A549 treated with GW870086 at 1 μM for 4 hours (cell line): ENCODE measurements at places on chromosomes 5 and 9. TPM values are rescaled to one million over a fixed set of nuclear protein-coding genes. Genes with fewer than 3 reads are reported as not detected.

Gene ROPN1L
- total RNA-seq: 2.0 to 2.9 TPM (median 2.3 TPM) in 5 replicates

Gene ACTBL2
- 0.05 to 0.11 TPM (median 0.07 TPM) in 3 of 5 replicates, not detected in the others for total RNA-seq

Gene GADD45G
- total RNA-seq: 0.23 to 0.69 TPM (median 0.42 TPM) in 5 replicates

Gene CDHR2
- 0.06 to 0.33 TPM (median 0.14 TPM) in 4 of 5 replicates, not detected in the other for total RNA-seq

Gene CCNO
- 5.6 to 8.3 TPM (median 7.3 TPM) in 5 replicates for total RNA-seq

Gene GPX8
- 30.5 to 40.2 TPM (median 36.6 TPM) in 5 replicates for total RNA-seq

Gene OTULINL
- 11.4 to 15.9 TPM (median 13.0 TPM) in 5 replicates for total RNA-seq

Gene GARIN3
- not detected in 5 replicates for total RNA-seq

Gene SOX30
- total RNA-seq: 0.07 to 0.10 TPM in 2 of 5 replicates, not detected in the others

Gene SLC27A6
- 0.03 to 0.08 TPM (median 0.05 TPM) in 3 of 5 replicates, not detected in the others for total RNA-seq

Gene UHRF2
- total RNA-seq: 20.0 to 31.7 TPM (median 28.3 TPM) in 5 replicates

Gene CRHBP
- 0.13 to 0.24 TPM in 2 of 5 replicates, not detected in the others for total RNA-seq

Gene TSLP
- not detected in 5 replicates for total RNA-seq

Gene NMRK1
- 4.6 to 6.5 TPM (median 5.9 TPM) in 5 replicates for total RNA-seq

Gene SLCO4C1
- total RNA-seq: not detected in 5 replicates

Gene FOXD4L6
- 0.06 TPM in 1 of 5 replicates, not detected in the others for total RNA-seq

Gene TMEFF1
- total RNA-seq: 1.0 to 1.3 TPM (median 1.1 TPM) in 5 replicates

Gene ATOSB
- total RNA-seq: 8.1 to 13.4 TPM (median 10.5 TPM) in 5 replicates

Gene DUSP1
- 409 to 531 TPM (median 500 TPM) in 5 replicates for total RNA-seq

Gene ARL14EPL
- total RNA-seq: 0.14 to 0.60 TPM (median 0.26 TPM) in 5 replicates

Gene CBY3
- total RNA-seq: not detected in 5 replicates

Gene LECT2
- total RNA-seq: not detected in 5 replicates

Gene FNIP1
- 11.1 to 12.9 TPM (median 12.0 TPM) in 5 replicates for total RNA-seq

Gene TMEM232
- 0.19 to 0.28 TPM in 2 of 5 replicates, not detected in the others for total RNA-seq

Gene CNOT6
- 12.0 to 22.0 TPM (median 18.5 TPM) in 5 replicates for total RNA-seq

Gene CDC37L1
- 11.5 to 15.4 TPM (median 14.0 TPM) in 5 replicates for total RNA-seq

Gene MSX2
- 2.9 to 5.0 TPM (median 4.3 TPM) in 5 replicates for total RNA-seq

Gene DROSHA
- 35.3 to 46.2 TPM (median 40.5 TPM) in 5 replicates for total RNA-seq

Gene NFIB
- total RNA-seq: 6.7 to 11.5 TPM (median 9.8 TPM) in 5 replicates

Gene TSPAN17
- total RNA-seq: 54.6 to 69.3 TPM (median 65.3 TPM) in 5 replicates

Gene POLR1E
- 32.0 to 41.3 TPM (median 36.8 TPM) in 5 replicates for total RNA-seq

Gene SLC1A3
- 0.07 to 0.09 TPM in 2 of 5 replicates, not detected in the others for total RNA-seq

Gene C1QTNF3
- total RNA-seq: 0.26 TPM in 1 of 5 replicates, not detected in the others

Gene DMGDH
- 0.58 TPM in 1 of 5 replicates, not detected in the others for total RNA-seq

Gene OGN
- not detected in 5 replicates for total RNA-seq

Gene ZMAT2
- 80.6 to 110 TPM (median 84.5 TPM) in 5 replicates for total RNA-seq

Gene CDX1
- not detected in 5 replicates for total RNA-seq

Gene SPINK4
- total RNA-seq: not detected in 5 replicates

Gene CARD9
- 0.82 to 1.9 TPM (median 1.2 TPM) in 5 replicates for total RNA-seq

Gene SPATA9
- not detected in 5 replicates for total RNA-seq

Gene PCDHGA3
- not detected in 5 replicates for total RNA-seq

Gene PCDHA8
- 0.03 to 0.11 TPM in 2 of 5 replicates, not detected in the others for total RNA-seq

Gene STKLD1
- total RNA-seq: 0.53 to 1.2 TPM (median 0.68 TPM) in 5 replicates

Gene CARTPT
- not detected in 5 replicates for total RNA-seq

Gene FRMD3
- 4.8 to 7.6 TPM (median 6.2 TPM) in 5 replicates for total RNA-seq

Gene TMED9
- 273 to 293 TPM (median 280 TPM) in 5 replicates for total RNA-seq

Gene FBN2
- total RNA-seq: 12.1 to 22.0 TPM (median 18.9 TPM) in 5 replicates

Gene RNF183
- total RNA-seq: 0.19 TPM in 1 of 5 replicates, not detected in the others

Gene TRPM3
- total RNA-seq: not detected in 5 replicates

Gene PHF19
- 83.5 to 140 TPM (median 121 TPM) in 5 replicates for total RNA-seq
